ENCODE measurements at places on chromosomes 13 and 19. TPM values are rescaled to one million over a fixed set of nuclear protein-coding genes. Genes with fewer than 3 reads are reported as not detected.

GRCh38 chr19:49651029-49651819 is 9.2 kb downstream of the SCAF1 start:
- no peak for DNase-seq

GRCh38 chr19:48795685-48796070 is 15.2 kb downstream of the BCAT2 start:
- no peak for DNase-seq

DNA sequence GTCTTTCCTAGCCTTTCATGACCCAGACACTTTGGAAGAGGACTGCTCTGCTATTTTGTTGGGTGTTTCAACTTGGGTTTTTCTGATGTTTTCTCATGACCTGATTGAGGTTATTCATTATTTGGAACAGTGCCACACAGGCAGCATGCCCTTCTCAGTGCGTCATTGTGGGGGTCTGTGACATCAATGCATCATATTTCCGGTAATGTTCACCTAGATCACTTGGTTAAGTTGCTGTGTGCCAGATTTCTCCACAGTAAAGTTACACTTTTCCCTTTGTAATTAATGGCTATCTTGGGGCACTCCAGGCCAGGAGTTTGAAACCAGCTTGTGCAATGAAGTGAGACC is 124.4 kb downstream of the SIPA1L3 start:
- peak; percentile 87 for DNase-seq

TMEM59L gene
- total RNA-seq, result under 0.01 TPM

ZNF578 gene
- 2.8 TPM for total RNA-seq

CDK8 gene
- 21.9 TPM for total RNA-seq

RFPL4A gene
- not detected for total RNA-seq

PSG3 gene
- total RNA-seq, result not detected

SELENOV gene
- total RNA-seq, result not detected

Data from IMR-90 (cell line).